ENCODE measurements at places on chromosomes 2 and 18.

DNA sequence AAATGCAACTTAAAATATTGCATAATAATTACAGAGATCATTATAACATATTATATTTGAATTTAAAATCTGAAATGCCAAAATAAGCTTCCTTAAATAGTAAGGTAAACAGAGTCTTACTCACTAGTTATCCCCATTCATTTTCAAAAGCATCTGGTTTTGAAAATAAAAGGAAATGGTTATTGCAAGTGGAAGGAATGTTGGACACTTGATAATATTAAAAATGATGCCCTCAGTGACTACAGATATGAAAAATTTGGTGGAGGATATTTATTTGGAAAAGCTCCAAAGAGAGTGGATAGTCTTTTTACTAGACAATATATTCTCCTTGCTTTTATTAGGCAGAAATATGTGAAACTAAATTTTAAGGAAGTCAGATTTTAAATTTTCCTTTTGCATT is 39.7 kb downstream of the CDH19 start:
- H3K4me1 ChIP-seq = no peaks in the 10 kb centered on the region
- no peak overlapping the region for H3K27ac ChIP-seq
- no peak overlapping the region for H3K4me3 ChIP-seq
- H3K27me3 ChIP-seq = no peaks in the 10 kb centered on the region
- H3K36me3 ChIP-seq = no peaks in the 10 kb centered on the region

DNA sequence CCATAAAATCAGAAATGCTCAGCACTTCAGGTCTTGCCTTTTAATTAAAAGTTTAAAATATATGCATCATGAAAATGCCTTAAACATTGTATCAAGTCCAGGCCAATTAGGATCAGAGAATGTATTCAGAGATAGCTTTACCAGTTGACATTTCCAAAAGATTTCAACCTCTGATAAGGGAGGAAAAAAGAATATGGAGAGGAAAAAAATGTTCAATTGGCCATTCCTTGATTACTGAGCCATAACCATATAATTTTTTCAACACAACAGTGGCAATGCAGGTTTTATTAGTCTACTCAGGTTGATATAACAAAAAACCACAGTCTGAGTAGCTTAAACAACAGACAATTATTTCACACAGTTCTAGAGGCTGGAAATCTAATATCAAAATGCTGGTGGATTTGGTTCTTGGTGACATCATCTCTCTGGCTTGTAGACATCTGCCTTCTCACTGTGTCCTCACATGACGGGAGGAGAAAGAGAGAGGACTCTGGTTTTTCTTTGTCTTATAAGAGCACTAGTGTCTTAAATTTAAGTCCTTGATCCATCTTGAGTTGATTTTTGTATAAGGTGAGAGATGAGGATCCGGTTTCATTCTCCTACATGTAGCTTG is 111.9 kb downstream of the IRS1 start:
- H3K4me3 ChIP-seq = no peak overlapping the region
- H3K36me3 ChIP-seq = no peaks in the 10 kb centered on the region
- no peaks in the 10 kb centered on the region for H3K27me3 ChIP-seq

- no peak for DNase-seq
- H3K4me3 ChIP-seq = no peak overlapping the region
- H3K4me1 ChIP-seq = no peaks in the 10 kb centered on the region
- no peaks in the 10 kb centered on the region for H3K36me3 ChIP-seq
- H3K27me3 ChIP-seq = no peaks in the 10 kb centered on the region
- H3K27ac ChIP-seq = no peak overlapping the region
Observed at GRCh38 chr2:223460209-223460608, 142.0 kb downstream of the SCG2 start.

DNA sequence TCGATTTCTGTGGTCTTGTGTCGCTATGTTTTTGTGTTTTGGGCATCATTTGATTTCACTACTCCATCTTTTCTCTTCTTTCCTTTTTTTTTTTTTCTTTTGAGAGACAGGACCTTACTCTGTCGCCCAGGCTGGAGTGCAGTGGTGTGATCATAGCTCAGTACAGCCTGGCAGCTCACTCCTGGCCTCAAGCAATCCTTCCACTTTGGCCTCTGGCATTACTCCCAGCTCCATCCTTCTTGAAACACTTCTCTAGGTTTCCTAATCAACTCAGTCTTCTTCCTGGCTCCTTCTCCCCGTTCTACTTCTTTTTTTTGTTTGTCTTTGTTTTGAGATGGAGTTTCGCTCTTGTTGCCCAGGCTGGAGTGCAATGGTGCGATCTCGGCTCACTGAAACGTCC is 26.5 kb downstream of the TCF23 start:
- H3K36me3 ChIP-seq = no peaks in the 10 kb centered on the region
- no peaks in the 10 kb centered on the region for H3K4me1 ChIP-seq
- no peak overlapping the region for H3K27ac ChIP-seq
- H3K27me3 ChIP-seq = no peaks in the 10 kb centered on the region

DNA sequence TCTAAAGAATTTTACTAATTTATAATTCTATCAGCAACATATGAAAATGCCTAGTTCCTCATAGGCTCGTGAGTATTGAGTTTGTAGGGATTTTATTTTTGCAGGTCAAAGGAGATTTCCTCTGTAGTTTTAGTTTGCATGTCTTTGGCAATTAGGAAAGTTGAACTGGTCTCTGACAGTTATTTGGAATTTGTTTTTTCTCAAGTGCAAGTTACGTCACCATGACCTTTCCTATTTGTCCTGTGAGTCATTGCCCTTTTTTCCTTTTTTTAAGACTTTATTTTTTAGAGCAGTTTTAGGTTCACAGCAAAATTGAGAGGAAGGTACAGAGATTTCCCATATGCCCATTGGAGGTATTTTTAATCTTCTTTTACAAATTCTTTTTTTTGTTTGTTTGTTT is 29.0 kb downstream of the RAMP1 start:
- DNase-seq = no peak
- no peak overlapping the region for H3K4me3 ChIP-seq
- no peaks in the 10 kb centered on the region for H3K27me3 ChIP-seq
- H3K4me1 ChIP-seq = no peaks in the 10 kb centered on the region

GRCh38 chr2:54461261-54461660 is 5.1 kb downstream of the SPTBN1 start:
- H3K36me3 ChIP-seq = no peaks in the 10 kb centered on the region
- peaks cover 24% of the 10 kb centered on the region for H3K27me3 ChIP-seq
- no peaks in the 10 kb centered on the region for H3K4me1 ChIP-seq
- no peak overlapping the region for H3K27ac ChIP-seq
- no peak for DNase-seq

GRCh38 chr2:161036926-161037325 is 123.3 kb upstream of the TANK start:
- no peak for DNase-seq
- H3K4me3 ChIP-seq = no peak overlapping the region
- no peaks in the 10 kb centered on the region for H3K27me3 ChIP-seq
- H3K4me1 ChIP-seq = no peaks in the 10 kb centered on the region
- H3K36me3 ChIP-seq = no peaks in the 10 kb centered on the region

GRCh38 chr2:108935271-108935741 is 53.7 kb downstream of the EDAR start:
- no peaks in the 10 kb centered on the region for H3K27me3 ChIP-seq
- no peaks in the 10 kb centered on the region for H3K36me3 ChIP-seq
- no peak overlapping the region for H3K27ac ChIP-seq
- H3K4me3 ChIP-seq = no peak overlapping the region
- peaks cover 3% of the 10 kb centered on the region for H3K4me1 ChIP-seq

DNA sequence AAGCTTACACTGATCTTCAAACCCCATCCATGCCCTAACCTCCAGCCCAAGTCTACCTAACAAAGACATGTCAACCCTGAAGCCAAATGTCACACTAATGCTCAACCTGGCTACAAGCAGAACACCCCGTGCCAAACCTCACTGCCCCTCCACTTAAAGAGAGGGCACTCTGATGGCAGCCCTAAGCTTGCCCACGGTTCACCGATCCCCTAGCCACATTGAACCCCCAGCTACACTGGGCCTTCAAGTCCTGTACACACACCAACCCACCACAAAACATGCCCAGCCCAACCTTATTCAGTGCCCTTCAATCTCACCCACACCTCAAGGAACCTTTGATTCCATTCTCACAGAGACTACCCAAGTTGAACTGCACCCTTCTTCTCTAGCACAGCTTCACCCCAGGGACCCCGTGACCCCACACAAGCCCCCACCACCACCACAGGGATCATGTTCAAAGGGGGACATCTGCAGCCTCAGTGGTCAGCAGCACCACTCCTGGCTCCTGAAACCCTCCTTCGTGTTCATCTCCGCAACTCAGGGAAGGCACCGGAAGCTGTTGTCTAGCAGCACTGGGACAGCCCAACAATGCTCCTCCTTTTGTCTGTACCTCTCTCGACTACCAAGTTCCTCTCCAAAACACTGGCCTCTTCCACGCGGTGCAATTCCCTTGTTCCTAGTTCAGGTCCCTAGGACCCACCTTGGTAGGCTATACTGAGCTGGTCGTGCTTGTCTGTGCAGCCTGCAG is 218.8 kb downstream of the CYP26B1 start:
- no peaks in the 10 kb centered on the region for H3K4me1 ChIP-seq
- H3K4me3 ChIP-seq = no peak overlapping the region
- DNase-seq = no peak
- no peak overlapping the region for H3K27ac ChIP-seq

DNA sequence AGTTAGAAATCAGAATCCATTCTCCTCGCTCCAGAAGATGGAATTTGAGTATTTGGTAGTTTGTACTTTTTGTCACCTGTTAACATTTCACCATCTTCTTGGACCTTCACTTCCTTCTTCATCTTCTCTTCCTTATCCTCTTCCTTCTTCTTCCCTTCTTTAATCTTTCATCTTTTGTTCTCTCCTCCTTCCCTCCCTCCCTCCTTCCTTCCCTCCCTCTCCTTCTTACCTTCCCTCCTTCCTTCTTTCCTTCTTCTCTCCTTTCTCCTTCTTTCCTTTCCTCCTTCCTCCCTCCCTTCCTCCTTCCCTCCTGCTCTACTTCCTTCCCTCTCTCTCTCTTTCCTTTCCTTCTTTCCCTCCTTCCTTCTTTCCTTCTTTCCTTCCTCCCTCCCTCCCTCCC is 31.1 kb upstream of the LTBP1 start:
- no peak overlapping the region for H3K4me3 ChIP-seq
- no peaks in the 10 kb centered on the region for H3K36me3 ChIP-seq
- no peaks in the 10 kb centered on the region for H3K4me1 ChIP-seq
- no peaks in the 10 kb centered on the region for H3K27me3 ChIP-seq
- no peak for DNase-seq
- H3K27ac ChIP-seq = no peak overlapping the region

- H3K36me3 ChIP-seq = peaks cover 4% of the 10 kb centered on the region
- H3K4me3 ChIP-seq = no peak overlapping the region
- H3K27me3 ChIP-seq = no peaks in the 10 kb centered on the region
- H3K27ac ChIP-seq = no peak overlapping the region
Observed at GRCh38 chr2:119377294-119377992, 10.7 kb downstream of the DBI start.

DNA sequence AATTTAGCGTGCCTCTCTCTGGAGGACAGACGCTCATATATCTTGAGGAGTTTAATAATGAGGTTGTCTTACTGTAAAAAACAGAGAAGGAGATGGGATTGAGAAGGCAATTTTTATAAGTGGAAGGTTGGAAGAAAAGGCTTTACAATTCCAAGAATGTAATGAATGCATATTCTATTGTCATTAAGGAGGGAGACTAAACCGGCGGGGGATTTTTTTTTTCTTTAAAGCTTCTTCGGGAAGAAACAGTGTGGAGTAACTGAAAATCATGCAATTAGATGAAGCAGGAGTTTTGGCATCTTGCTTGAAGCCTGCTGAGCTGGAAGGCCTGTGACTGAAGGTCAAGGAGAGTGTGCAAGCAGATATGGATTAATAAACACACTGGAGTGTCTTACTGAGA is 124.4 kb downstream of the HRH4 start:
- H3K27ac ChIP-seq = no peak overlapping the region
- DNase-seq = no peak
- H3K4me1 ChIP-seq = no peaks in the 10 kb centered on the region
- H3K36me3 ChIP-seq = no peaks in the 10 kb centered on the region

DNA sequence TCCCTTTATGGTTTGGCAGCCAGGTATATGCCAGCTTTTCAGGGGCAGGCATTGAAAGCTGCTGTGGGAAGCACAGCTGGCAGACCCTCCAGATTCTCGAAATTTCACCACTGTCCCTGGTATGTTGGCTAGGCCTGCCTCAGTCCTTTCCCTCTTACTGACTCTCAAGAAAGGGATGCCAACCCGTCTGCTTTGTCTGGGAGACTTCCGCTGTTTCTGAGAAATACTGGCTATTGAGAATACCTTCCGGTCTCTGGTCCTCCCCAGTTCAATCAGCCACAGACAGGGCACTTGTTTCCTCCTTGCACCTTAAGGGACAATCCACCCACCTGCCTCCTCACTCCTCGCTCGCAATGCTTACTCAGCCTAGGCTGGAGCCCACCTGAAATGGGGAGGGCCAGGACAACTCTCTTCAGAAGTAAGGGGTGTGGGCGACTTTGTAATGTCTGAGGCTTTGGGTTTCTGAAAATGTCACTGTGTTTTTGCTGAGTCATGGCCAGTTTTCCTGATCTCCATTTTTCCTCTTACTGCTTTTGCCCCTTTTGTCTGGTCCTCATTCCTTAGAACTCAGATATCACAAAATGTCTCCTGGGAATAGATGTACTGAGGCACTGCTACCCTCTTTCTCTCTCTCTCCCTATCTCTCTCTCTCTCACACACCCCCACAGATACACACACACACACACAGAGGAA is 571.1 kb downstream of the TNS1 start:
- no peaks in the 10 kb centered on the region for H3K4me1 ChIP-seq
- no peak for DNase-seq
- H3K36me3 ChIP-seq = no peaks in the 10 kb centered on the region
- H3K27me3 ChIP-seq = no peaks in the 10 kb centered on the region
- no peak overlapping the region for H3K4me3 ChIP-seq
- H3K27ac ChIP-seq = no peak overlapping the region

DNA sequence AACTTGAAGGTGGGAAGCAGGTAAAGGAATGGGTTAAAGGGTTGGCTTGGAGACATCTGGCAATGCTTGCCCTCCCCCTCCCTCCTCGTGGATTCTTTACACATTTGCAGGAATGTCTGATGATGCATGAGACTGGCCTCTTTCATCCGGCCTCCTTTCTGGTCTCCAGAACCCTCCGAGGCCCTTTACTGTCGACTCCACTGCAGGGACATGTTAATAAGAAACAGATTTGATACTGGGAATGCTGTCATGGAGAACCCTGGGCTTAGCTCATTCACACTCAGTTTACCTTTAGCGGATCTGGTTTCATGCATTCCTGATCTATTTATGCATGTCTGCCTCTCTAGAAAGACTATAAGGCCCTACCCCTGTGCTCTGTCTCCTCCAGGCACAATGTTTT is 238.7 kb downstream of the TGIF1 start:
- H3K27me3 ChIP-seq = no peaks in the 10 kb centered on the region
- no peak overlapping the region for H3K27ac ChIP-seq
- no peak overlapping the region for H3K4me3 ChIP-seq
- no peak for DNase-seq

DNA sequence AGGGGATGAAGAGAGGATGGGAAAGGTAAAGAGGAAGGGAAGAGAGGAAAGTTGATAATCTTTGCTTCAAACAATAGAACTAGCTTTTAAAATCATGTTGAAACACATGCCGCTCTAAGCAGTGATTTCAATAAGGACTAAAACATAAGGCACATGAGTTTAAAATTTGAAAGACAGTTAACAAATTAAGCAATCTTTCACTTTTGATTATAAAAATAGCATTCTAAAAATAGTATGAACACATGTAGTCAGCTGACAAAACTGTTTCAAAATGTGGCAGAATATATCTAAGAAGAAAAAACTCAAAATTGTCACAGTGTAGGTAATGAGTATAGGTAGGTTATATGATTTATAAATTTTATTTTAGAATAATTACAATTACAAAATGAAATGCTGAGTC is 25.3 kb downstream of the PSME4 start:
- no peak for DNase-seq
- no peak overlapping the region for H3K4me3 ChIP-seq
- H3K27ac ChIP-seq = no peak overlapping the region
